ENCODE measurements at places on chromosomes 7 and 10.

DNA sequence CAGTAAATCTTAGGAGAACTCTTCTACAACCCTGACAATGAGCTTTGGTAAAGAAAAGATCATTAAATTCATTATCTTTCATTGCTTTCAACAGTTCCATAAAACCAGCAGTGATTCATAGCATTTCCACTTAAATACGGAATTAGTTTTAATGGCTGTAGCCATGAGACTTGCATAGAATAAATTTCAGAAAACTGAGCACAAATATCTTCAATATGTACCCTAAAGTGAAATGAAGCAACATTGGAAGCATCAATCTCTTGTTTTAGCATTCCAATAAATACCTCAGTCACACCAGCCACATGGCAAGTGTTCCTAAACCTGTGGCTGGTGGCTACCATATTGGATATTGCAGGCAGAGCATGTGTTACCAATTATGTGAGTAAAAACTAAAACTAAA is 3.6 kb upstream of the RARRES2 start:
- no peak overlapping the region for H3K4me3 ChIP-seq
- no peaks in the 10 kb centered on the region for H3K36me3 ChIP-seq
- no peaks in the 10 kb centered on the region for H3K4me1 ChIP-seq
- H3K27ac ChIP-seq: no peak overlapping the region
- no peaks in the 10 kb centered on the region for H3K27me3 ChIP-seq

DNA sequence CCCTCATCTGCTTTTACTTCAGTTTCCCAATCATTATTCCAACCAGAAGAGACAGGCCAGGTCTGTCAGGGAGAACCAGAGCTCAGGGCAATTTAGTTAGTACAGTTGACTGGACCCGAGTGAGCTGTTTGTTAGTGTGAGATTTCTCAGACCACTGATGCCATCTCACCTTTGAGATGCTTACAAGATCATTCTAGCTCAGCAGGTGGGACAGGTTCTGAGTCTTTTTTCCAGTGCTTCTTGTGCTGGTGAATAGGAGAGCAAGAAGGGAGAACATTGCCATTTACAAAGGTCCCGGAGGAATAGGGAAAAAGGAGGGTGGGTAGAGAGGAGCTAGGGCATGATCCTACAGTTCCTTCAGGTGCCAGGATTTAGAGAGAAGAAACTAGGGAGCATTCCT is 112.4 kb upstream of the IFRD1 start:
- no peak overlapping the region for H3K27ac ChIP-seq
- H3K4me1 ChIP-seq: peaks cover 10% of the 10 kb centered on the region
- H3K27me3 ChIP-seq: no peaks in the 10 kb centered on the region
- peaks cover 5% of the 10 kb centered on the region for H3K36me3 ChIP-seq

DNA sequence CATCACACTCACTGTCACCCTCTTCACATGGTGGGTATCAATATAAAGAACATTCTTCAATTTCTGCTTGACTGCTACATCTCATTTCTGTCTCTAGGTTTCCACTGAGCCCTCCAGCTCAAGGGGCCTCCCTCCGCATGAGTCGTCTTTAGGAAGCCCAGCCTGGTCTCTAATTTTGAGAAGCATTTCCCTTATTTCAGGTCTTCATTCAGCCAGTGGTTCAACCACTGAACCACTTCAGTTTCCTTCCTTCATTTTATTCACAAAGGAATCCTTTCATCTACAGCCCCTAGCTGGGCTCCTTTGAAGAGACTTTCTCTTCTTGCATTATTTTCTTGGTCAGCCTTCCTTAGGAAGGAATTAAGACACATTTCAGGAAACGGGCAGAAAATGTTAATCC is 257.4 kb downstream of the KCNMA1 start:
- no peak overlapping the region for H3K4me3 ChIP-seq
- DNase-seq: no peak
- H3K27ac ChIP-seq: no peak overlapping the region
- no peaks in the 10 kb centered on the region for H3K36me3 ChIP-seq
- no peaks in the 10 kb centered on the region for H3K27me3 ChIP-seq

GRCh38 chr10:76067447-76067846 is 636.0 kb downstream of the LRMDA start:
- no peaks in the 10 kb centered on the region for H3K4me1 ChIP-seq
- H3K4me3 ChIP-seq: no peak overlapping the region
- no peaks in the 10 kb centered on the region for H3K36me3 ChIP-seq
- H3K27ac ChIP-seq: no peak overlapping the region
- no peak for DNase-seq

DNA sequence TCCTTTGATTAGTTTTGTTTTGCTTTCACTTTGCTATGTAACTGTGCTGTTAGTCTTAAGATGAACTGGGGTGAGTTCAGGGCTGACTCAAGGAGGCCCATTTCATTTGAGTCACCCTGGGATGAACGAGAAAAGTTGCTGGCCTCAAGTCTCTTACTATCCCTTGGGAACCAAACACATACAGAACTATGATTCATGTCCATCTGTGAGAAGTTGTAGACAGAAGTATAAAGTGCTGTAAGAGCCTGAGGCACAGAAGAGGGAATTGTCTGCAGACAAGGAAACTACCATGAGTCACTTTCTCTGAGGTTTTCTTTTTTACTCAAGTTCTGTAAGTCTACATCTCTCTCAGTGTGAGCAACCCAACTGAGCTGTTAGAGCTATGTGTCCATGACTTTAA is 179.8 kb upstream of the CSTF2T start:
- H3K36me3 ChIP-seq: no peaks in the 10 kb centered on the region
- H3K4me3 ChIP-seq: no peak overlapping the region
- peak overlapping the region; percentile 82 for H3K27ac ChIP-seq
- peaks cover 12% of the 10 kb centered on the region for H3K4me1 ChIP-seq
- H3K27me3 ChIP-seq: no peaks in the 10 kb centered on the region

Measured in PC-3 (cell line).